ENCODE measurements at places on chromosomes 5 and 9. TPM values are rescaled to one million over a fixed set of nuclear protein-coding genes. Genes with fewer than 3 reads are reported as not detected.

DNA sequence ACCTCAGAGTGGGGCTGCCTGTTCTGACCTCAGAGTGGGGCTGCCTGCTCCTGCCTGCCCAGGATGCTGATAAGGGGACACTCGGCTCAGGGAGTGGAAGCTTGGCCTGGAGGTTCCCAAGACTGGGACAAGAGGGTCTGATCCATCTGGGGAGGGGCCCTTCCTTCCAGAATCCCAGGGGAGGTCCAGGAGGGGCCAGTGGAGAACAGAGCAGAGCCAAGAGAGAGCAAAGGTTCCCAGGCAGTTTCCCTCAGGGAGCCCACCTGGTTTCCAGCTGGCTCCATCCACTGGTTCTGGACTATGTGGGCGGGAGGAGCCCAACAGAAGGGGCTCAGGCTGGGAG, 49.1 kb upstream of the RNU6ATAC start:
- DNase-seq = peak; percentile 40

Gene ECM2
- 21.0 TPM for total RNA-seq

DNA sequence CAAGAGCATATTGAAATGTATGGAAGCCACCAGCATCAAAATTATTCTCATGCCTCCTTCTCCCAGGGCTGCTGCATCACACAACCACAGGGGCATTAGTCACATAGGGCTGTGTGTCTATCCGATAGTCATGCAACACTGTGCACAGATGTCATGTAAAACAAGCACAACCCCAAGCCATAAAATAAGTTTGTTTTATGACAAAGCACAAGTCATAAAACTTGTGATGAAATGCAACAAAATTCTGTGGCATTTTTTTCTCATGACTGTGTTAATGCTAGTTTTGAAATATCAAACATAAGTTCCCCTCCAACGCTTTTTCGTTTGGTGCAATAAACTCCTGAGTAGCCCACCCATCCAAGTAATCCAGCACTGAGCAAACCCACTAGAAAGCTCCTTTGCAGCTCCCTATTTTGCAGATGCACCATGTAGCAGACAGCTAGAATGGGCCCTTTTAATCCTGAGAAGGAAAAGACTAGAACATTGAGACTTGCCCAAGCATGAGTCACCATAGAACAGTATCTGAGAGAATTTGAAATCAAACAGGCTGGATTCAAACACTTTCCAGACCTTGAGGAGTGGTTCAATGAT, 93.3 kb upstream of the ZNF366 start:
- no peak for DNase-seq

Gene C6
- total RNA-seq = 487 TPM

Gene PDE6A
- not detected for total RNA-seq

- no peak for DNase-seq
Observed at GRCh38 chr9:122420315-122420714, 49.5 kb downstream of the PTGS1 start.

- DNase-seq = no peak
Observed at GRCh38 chr5:53856506-53856905, 296.1 kb downstream of the NDUFS4 start.

Gene NRG2
- 0.81 TPM for total RNA-seq

- DNase-seq = no peak
Observed at GRCh38 chr5:96648023-96648422, 14.2 kb upstream of the CAST start.

- no peak for DNase-seq
Observed at GRCh38 chr5:140628711-140629110, 4.3 kb downstream of the CD14 start.

DNA sequence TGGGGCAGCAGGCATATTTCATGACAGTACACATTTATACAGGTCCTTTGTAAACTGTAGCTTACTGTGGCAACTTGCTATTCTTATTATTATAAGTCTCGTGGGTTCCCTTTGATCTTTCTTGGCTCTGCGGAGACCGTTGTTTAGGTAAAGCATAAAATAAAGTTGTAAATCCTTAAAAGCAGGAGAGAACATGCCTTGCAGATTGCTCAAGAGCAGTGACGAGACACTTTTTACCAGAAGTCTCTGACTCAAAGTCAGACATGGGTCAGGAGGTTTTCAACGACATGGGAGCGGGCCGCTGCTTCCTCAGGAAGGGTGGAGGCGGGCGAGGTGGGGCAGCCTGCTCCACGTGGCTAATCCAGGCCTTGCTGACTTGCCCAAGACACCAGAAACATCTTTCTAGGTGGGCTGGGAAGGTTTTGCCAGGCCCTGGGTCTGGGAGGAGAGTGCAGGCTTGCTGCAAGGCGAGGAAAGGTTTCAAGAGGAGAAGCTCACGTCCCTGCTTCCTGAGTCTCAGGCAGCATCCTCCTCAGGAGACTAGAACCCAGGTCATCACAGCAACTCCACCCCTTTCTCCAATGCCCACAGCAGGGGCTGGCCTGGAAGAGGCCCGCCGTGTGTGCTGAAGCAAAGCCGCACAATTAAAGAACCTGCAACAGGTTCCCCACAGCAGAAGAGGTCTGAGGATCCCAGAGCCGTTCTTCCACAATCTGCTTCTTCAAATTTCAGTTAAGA, 6.5 kb downstream of the TBC1D2 start:
- no peak for DNase-seq

Gene PCDHB9
- total RNA-seq = 0.05 TPM

Gene STING1
- total RNA-seq = 8.0 TPM

DNA sequence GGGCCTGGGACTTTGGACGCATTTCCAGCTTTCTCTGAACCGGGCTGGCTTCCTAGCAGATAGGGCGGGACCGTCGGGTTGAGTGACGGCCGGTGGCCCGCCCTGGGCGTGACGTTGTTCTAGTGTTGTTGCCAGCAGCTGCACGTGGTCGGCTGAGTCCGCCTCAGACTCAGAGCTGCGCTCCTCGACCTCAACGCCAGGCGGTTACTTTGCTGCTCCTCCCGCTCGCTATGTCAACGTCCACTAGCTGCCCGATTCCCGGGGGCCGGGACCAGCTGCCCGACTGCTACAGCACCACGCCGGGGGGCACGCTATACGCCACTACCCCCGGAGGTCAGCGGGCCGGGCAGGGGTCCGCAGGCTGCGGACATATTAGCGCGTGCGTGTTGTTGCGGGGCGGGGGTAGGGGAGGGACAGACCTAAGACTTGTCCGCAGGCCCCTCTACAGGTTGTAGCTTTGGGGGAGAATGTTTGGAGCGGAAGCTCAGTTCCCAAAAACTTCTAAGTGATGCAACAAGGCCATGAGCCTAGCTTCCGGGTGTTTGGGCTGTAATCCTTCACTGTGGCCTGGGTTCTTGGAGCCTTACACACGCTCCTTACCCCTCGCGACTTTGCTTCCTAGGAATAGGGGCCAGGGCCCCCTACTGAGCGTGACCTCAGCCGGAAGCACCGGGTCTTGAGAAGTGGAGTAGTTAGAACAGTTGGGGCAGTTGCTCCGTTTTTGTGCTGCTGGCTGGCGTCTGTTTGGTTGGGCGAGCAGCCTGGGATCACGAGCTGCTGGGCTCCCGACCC, at the start of gene EIF4EBP3:
Gene EIF4EBP3, plus strand, starts transcription at position 155 of the 792 bp plus-strand sequence. Its CDS starts 76 bp downstream, at position 231.
- peak; percentile 99 for DNase-seq

- no peak for DNase-seq
Observed at GRCh38 chr5:31966936-31967335, 207.2 kb downstream of the GOLPH3 start.

DNA sequence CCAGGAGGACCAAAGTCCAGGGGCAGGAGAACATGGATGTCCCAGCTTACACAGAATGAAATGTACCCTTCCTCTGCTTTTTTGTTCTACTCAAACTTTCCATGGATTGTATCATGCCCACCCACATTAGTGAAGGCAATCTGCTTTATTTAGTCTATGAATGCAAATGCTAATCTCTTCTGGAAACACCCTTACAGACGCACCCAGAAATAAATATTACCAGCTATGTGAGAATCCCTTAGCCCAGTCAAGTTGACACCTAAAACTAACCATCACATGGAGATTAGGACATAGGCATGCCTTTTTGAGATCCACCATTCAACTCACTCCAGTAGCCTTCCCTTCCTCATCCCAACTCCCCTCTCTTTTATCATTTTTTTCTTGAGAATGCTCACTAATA, 6.1 kb upstream of the SPTLC1 start:
- DNase-seq = no peak

DNA sequence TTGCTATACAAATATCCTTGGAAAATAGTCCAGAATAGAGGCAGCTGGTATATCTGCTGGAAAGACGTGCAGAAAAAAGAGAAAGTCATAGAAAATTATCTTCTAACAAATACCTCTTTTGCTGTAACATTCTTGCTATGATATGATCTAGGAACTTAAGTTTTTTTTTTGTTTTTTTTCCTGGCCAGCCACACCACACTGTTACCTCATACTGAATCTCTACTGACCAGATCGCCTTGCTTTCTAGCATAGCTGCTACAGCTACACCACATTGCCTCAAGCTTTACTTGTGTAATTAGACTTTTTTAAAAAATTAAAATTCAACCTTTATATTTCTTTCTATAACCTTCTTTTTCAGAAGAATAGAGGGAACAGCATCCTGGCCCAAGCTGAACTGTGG, 142.2 kb upstream of the PRLR start:
- DNase-seq = no peak

- DNase-seq = no peak
Observed at GRCh38 chr9:86747711-86748110, 199.6 kb downstream of the GAS1 start.

DNA sequence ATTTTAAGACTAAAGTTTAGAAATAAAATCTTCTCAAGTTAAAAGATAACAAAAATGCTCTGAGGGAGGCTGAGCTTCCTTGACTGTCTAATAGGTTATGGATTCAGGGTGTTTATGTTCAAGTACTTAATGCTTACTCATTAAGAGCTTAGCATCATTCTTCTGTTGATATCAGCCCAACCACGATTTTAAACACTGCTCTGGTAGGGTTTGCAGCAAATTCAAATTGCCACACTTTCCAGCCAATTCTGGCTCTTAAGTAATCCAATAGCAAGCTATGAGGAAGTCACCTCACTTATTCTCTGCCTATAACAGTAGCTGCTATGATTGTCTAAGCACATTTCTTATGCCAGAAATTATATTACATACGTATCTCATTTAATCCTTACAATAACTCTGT, 191.0 kb upstream of the KIF2A start:
- DNase-seq = no peak

GRCh38 chr5:157342822-157343402, 77.0 kb downstream of the CYFIP2 start:
- DNase-seq = no peak

GRCh38 chr9:98855592-98855991, 48.1 kb downstream of the GALNT12 start:
- no peak for DNase-seq

DNA sequence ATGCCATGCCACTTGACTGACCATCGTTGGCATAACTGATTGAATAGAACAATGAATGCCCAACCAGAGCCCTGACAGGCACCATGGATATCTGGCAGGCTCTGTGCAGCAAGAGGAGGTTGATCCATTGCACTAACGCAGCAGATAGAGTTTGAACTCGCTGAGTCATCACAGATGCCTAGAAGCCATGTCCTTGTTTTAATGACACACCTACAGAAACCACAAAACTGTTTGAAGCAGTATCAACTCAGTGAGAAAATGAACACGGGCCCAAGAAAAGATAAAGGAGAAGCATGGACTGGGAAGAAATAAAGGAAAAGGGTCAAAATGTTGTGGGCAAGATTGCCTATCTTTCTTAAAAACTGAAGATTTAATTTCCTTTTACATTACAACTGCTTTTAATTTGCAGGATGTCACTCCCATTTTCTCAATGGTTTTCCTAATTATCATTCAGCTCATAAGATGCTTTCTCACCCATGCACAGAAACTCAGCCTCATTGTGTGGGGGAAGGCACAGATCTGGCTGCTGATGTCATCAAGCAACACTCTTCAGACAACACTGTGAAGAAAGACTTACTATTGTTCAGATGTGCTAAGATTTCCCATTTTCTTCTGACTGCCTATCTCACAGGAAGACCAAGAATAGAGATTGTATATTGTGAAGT, 129.0 kb downstream of the PIK3R1 start:
- no peak for DNase-seq

DNA sequence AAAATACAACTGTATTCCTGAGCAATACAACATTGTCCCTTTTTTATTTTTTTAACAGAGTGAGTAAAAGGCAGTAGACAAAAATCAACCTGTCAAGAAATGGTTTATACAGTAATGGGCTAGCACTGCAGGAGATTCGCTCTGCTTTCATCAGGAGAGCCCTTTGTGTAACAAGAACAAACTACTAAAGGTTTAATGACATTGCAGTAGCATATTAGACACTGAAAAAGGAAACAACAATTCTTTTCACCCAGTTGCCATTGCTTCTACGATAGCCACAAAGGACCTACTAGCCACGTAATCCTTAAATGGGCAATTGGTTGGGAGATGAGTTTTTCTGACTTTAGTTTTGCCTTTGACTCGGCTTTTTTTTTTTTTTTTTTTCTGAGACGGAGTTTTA, 319.8 kb upstream of the TRPM3 start:
- no peak for DNase-seq

GRCh38 chr9:93750045-93750444, 173.7 kb downstream of the PHF2 start:
- DNase-seq = no peak

GRCh38 chr5:56383761-56384160, 150.6 kb upstream of the ANKRD55 start:
- DNase-seq = no peak

DNA sequence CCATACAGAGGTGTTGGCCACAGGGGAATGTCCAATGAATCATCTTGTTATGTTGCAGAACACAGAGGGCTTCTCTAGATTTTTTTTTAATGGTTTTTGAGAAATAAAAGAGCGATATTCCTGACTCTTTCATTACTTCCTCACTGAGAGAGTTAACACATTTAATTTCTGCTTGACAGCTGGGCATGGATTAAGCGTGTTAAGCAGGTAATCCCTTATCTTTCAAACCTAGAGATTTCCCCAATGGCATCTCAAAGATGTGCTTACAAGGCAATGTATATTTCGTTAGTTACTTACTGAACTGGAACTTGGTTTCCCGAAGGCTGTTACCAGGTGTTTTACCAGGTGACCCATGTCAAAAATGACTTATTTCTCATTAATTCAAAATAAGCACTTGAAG, 21.8 kb upstream of the ADCY2 start:
- no peak for DNase-seq

DNA sequence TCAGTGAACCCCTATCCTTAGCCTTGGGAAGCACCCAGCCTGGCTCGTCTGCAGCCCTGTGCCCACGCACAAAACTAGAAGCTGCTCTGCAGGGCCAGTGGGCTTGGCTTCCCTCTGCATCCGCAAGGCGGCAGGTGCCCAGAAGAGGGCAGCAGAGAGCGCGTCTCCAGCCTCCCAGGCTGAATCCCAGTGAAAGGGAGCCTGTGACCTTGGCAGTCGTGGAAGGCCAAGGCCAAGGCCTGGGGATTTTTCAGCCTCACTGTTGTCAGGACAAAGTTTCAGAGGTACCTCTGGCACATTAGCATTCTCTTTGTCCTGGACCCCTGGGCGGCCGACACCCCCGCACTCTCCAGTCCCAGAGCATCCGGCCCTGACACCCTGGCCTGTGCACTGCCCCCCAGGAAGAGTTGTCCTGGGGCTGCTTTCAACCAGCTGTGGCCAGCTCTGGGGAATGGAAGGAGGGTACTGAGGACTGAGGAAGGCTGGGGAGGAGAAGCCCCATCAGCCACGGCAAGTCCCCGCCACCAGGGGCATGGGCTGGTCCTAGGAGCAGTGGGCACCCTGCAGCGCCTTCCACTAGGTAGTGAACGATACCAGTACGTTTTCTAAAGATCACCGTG, 63.6 kb upstream of the IL17B start:
- DNase-seq = peak; percentile 81

Gene SLC6A18
- not detected for total RNA-seq
